T47D (cell line): ENCODE measurements at places on chromosomes 6 and 20.

- no peak for DNase-seq
These were observed 37.9 kb downstream of the PREX1 start for GRCh38 chr20:48789781-48790472.

DNA sequence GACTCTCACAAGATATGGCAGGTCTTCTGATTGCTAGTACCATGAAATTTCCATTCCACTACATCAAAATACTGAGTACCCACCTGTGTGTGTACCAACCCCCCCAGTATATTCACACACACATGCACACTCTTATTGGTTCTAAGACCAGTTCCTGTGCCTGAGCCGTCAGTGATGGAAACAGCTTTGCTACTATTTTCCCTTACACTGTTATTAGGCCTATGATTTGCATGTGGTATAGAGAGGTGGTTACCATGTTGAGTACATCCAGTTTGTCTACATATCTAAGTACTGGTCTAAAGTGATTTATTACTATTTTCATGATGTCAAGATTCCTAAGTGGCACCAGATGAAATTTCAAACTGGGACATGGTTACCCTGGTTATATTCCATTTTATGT lies 459.9 kb downstream of the BCKDHB start:
- DNase-seq: no peak

- no peak for DNase-seq
These were observed 41.3 kb downstream of the HLA-DPB1 start for GRCh38 chr6:33116841-33117711.

- DNase-seq: no peak
These were observed 679 bp downstream of the ADGRF5 start for GRCh38 chr6:46921059-46921458.
